ENCODE measurements at places on chromosomes 16 and 17.

- no peak for DNase-seq
Observed at GRCh38 chr17:9098242-9098825, 77.0 kb downstream of the NTN1 start.

DNA sequence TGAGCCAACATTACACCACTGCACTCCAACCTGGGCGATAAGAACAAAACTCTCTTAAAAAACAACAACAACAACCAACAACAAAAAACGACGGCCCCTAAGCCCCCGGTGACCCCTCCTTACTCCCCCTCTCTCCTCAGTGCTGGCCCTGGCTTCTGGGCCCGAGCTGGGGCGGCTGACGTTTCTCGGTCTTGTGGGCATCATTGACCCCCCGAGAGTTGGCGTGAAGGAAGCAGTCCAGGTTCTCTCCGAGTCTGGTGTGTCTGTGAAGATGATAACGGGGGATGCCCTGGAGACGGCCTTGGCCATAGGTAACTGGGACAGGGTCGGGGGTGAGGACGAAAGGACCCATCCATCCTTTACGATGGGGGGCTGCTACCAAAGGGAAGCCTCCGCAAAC lies 52.7 kb downstream of the MEAK7 start:
- DNase-seq, result no peak

GRCh38 chr17:4881761-4882555 lies 17.4 kb upstream of the C17orf107 start:
- DNase-seq, result peak; percentile 18

- no peak for DNase-seq
Observed at GRCh38 chr16:3276679-3277078, 6.6 kb upstream of the ZNF263 start.

DNA sequence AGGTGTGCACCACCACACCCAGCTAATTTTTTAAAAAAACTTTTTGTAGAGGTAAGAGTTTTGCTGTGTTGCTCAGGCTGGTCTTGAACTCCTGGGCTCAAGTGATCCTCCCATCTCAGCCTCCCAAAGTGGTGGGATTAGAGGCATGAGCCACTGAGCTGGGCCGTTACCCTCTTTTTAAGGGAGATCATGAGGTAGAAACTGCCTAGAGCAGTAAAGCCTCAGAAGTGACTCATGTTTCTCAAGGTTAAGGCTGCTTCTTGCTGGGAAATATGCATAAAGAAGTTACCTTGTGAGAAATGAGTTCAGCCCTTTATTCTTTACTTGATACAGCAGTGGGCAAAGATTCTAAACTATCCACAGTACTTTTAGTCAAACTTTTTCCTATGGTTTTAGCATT lies 38.2 kb downstream of the GRB2 start:
- no peak for DNase-seq

- DNase-seq, result no peak
Observed at GRCh38 chr16:69925311-69925710, 25.8 kb upstream of the CLEC18A start.

DNA sequence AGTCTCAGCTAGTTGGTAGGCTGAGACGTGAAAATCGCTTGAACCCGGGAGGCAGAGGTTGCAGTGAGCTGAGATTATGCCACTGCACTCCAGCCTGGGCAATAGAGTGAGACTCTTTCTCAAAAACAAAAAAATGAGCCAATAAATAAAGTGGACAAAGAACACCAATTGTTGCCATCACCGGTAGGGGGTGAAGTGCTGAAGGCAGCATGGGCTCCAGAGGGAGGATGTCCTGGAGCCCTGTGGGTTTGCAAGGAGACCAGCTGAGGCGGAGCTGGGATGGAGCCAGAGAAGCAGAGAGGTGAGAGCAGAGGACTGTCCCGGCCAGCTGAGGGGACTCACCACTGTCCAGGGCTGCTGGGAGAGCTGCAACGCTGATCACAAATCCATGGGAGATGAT lies 13.8 kb downstream of the CHST6 start:
- no peak for DNase-seq

DNA sequence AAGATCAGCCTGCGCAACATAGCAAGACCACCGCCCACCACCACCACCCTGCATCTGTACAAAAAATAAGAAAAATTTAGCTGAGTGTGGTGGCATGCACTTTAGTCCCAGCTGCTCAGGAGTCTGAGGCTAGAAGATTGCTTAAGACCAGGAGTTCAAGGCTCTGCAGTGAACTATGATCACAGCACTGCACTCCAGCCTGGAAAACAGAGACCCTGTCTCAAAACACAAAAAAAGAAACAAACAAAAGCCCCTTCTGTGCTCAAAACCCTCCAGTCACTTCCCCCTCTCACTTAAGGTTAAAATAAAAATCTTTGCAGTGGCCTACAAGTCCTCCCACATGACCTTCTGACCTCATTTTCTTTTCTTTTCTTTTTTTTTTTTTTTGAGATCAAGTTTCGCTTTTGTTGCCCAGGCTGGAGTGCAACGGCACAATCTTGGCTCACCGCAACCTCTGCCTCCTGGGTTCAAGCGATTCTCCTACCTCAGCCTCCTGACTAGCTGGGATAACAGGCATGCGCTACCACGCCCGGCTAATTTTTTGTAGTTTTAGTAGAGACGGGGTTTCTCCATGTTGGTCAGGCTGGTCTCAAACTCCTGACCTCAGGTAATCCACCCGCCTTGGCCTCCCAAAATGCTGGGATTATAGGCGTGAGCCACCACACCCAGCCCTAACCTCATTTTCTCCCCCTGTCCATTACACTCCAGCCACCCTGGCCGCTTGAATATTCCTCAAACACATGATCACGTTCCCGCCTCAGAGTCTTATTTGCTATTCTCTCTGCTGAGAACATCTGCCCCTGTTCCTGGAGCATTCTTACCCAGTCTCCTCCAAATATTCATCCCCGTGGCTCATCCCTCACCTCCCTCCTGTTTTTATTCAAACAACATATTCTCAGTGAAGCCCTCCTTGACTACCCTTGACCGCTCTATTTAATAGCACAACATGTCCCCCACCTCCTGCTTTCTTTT lies 126.6 kb upstream of the MED13 start:
- DNase-seq, result no peak

DNA sequence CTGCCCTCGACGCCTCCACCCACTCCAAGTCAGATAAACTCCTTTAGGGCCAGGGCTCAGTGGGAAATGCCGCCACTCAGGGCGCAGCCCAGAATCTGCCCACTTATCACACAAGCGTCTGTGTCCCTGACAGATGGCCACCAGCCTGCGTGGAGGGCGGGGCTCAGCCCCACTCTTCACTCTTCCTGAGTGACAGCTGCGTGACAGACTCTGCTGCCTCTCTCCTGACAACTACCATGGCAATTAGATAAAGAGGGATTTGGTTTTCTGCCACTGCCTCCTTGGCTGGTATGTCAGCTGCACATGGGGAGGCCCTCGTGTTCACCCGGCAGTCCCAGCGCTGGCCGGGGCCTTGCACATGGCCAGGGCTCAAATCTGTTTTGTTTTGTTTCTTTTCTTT lies 96.2 kb downstream of the RTN4RL1 start:
- DNase-seq, result no peak

- DNase-seq, result no peak
Observed at GRCh38 chr17:55281649-55282378, 17.1 kb downstream of the HLF start.

All from stimulated activated CD8-positive, alpha-beta memory T cell treated with anti-CD3 and anti-CD28 coated beads, Interleukin-4, amount 100 ng/mL, for 4 hours (primary cell).